Stimulated activated CD8-positive, alpha-beta memory T cell treated with anti-CD3 and anti-CD28 coated beads, Interleukin-12 subunit alpha, Interleukin-12 subunit beta, amount 100 ng/mL, for 4 hours (primary cell): ENCODE measurements at places on chromosomes 5 and 9.

- no peak for DNase-seq
Measured at GRCh38 chr5:60997721-60998120, 52.7 kb downstream of the NDUFAF2 start.

GRCh38 chr5:1867114-1867814 lies 15.5 kb downstream of the IRX4 start:
- DNase-seq: no peak

- no peak for DNase-seq
Measured at GRCh38 chr5:68229416-68229815, 13.9 kb downstream of the PIK3R1 start.

- no peak for DNase-seq
Measured at GRCh38 chr9:87197349-87198130, 250.2 kb upstream of the GAS1 start.

GRCh38 chr5:33857037-33857436 lies 34.8 kb downstream of the ADAMTS12 start:
- DNase-seq: no peak

- DNase-seq: no peak
Measured at GRCh38 chr5:158264264-158264663, 405.3 kb upstream of the CLINT1 start.

DNA sequence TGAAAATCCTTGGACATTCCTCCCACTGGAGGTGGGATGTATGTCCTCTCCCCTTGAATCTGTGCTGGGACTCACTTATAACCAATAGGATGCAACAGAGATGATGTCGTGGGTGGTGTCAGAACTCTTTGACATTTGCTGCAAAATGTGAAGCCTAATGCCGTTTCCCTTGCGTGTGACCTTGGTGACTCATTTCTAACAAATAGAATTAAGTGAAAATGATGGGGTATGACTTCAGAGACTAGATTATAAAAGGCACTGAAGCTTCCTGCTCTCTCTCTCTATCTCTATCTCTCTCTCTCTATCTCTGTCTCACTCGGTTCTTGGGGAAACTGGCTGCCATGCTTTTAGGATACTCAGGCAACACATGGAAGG lies 126.1 kb upstream of the STC2 start:
- no peak for DNase-seq

DNA sequence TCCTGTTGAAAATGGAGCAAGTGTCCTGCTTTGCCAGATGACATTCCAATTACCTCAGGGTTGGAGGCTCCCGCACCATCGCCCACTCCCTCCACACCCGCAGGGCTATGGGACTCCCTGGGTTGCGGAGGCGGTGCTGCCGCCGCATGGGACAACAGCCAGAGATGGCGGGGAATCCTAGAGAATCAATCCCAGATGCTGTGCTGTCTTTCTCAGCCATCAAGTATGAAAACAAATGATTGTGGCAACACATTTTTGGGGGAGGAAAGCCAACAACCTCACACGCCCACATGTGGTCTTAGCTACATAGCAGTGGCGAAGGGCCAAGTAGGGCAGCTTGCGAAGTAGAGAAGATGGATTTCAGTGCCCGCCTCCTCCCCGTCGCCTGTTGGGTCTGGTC lies 46.7 kb downstream of the IL31RA start:
- no peak for DNase-seq

GRCh38 chr5:68465934-68466551 lies 250.5 kb downstream of the PIK3R1 start:
- no peak for DNase-seq

- no peak for DNase-seq
Measured at GRCh38 chr9:80649496-80649895, 1039.9 kb downstream of the TLE1 start.

GRCh38 chr9:91419222-91420191 lies 4.1 kb downstream of the NFIL3 start:
- DNase-seq: no peak

GRCh38 chr9:126123927-126124326 lies 202.7 kb upstream of the MVB12B start:
- DNase-seq: no peak

DNA sequence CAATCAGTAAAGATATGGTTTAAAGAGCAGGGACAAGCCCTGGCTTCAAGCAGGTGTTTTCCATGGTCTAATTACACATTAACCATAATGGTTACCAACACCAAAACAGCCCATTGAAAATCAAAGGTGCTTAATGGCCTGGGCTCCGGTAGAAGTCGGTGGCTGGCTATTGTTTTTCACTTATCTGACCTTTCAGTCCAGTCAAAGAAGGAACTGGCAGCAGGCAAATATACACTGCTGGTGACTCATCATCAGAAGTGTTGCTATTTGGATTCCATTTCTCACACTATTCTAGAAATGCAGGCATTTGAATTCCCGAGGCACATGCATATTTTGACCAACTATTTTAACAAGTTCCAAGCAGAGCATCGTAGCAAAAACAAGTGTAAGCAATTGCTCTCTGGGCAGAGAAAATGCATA lies 26.3 kb upstream of the GABRP start:
- no peak for DNase-seq

DNA sequence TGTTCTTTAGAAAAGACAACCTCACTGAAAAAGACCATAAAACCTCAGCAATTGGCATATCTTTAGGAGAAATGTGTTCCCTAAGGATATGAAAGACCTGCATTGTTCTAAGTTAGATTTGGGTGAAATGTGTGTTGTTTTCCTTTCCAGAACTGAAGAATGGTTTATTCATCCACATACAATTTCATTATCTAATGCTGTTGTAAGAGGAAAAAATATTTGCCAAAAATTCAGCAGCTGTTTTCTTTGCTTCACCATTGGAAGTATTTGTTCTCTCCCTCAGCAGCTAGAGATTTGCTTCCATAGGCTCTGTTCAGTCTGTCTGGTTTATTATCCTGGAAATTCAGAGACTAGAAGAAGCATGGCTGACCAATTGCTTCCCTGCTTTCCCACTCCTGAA lies 150.9 kb downstream of the ISOC1 start:
- DNase-seq: no peak

- no peak for DNase-seq
Measured at GRCh38 chr9:92600462-92601261, 64.9 kb upstream of the ECM2 start.

- no peak for DNase-seq
Measured at GRCh38 chr5:42583322-42583721, 160.1 kb downstream of the GHR start.

DNA sequence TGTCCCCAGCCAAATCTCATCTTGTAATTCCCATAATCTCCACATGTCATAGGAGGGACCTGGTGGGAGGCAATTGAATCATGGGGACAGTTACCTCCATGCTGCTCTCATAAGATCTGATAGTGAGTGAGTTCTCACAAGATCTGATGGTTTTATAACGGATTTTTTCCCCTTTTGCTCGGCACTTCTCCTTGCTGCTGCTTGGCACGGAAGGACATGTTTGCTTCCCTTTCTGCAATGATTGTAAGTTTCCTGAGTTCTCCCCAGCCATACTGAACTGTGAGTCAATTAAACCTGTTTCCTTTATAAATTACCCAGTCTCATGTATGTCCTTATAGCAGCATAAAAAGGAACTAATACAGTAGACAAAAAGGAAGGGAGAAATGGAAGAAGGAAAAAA lies 76.7 kb upstream of the CCNG1 start:
- DNase-seq: no peak

GRCh38 chr5:2780421-2781171 lies 29.1 kb upstream of the IRX2 start:
- DNase-seq: no peak

- DNase-seq: no peak
Measured at GRCh38 chr9:98009936-98010335, 26.8 kb downstream of the ANP32B start.

- no peak for DNase-seq
Measured at GRCh38 chr9:123376218-123377071, 20.4 kb downstream of the CRB2 start.

GRCh38 chr5:16489322-16489791 lies 23.8 kb upstream of the ZNF622 start:
- no peak for DNase-seq

DNA sequence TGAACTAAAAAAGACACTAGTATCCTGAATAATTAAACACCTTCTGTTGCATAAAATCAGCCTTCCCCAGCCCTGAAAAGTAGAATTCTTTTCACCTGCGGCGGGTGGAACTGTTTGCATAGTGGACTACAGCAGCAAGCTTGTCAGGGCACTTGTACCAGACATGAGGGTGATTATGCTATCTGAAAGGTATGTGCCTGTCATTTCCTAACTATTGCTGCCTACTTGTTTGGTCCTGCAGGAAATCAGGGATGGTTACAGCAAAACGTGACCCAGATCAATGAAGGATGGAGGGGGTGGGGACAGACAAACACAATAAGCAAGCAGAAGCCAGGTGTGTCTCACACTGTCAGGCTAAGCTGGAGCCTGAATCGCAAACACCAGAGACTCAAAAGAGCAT lies 385.6 kb downstream of the MLLT3 start:
- DNase-seq: no peak

DNA sequence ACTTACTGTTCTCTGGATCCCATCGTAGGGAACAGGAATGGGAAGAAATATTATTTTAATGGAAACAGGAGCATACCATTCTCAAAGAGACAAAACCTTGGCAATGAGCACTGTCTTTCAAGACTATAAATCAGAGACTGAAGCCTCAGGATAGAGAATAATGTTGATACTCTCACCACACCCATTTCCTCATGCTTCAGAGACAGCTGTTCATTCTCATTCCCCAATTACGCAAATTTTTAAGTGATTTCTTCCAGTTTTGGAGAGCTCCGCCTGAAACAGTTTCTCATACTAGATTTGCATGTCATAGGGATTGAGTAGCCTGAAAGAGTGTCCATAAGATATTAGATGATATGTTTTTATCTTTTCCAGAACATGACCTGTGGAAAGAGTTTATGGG lies 290.5 kb upstream of the RASA1 start:
- no peak for DNase-seq

- DNase-seq: no peak
Measured at GRCh38 chr5:56908942-56909293, 478 bp upstream of the SETD9 start.

GRCh38 chr9:111959468-111960359 lies 63.1 kb downstream of the UGCG start:
- no peak for DNase-seq

DNA sequence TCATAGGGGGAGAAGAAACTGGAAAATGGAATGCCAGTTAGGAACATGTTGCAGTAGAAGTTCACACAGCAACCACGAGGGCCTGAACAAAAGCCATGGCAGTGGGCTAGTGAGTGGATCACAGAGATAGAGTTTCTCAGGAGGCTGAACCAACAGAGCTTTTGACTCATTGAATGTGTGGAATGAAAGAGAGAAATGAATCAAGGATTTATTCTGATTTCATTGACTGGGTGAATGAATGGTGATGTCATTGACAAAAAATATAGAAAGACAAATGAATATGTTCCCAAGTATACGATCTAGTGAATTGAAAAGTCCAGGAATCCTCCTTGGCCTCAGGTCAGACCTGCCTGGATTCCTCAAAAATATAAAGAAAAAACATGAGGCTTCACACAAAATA lies 99.2 kb downstream of the ZNF462 start:
- no peak for DNase-seq

DNA sequence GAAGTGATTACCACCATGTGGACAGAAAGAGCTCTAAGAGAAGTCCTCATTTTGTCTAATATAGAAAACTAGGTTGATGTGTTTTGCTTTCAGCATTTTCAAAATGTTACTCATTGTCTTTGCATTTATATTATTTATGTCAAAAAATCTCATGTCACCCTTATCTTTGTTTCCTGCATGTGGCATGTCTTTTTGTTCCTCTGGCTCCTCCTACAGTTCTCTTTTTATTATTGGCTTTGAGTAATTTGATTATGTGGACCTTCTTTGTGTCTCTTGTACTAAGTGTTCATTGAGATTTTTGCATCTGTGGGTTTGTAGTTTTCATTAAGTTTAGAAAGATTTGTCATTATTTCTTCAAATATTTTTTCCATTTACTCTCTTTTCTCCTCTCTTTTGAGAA lies 58.8 kb downstream of the GNG10 start:
- no peak for DNase-seq

- DNase-seq: no peak
Measured at GRCh38 chr5:137148159-137148558, 351.0 kb downstream of the SPOCK1 start.

- DNase-seq: no peak
Measured at GRCh38 chr9:90379771-90380170, 262.9 kb downstream of the DIRAS2 start.

- no peak for DNase-seq
Measured at GRCh38 chr9:94656200-94656599, 16.9 kb upstream of the FBP1 start.

DNA sequence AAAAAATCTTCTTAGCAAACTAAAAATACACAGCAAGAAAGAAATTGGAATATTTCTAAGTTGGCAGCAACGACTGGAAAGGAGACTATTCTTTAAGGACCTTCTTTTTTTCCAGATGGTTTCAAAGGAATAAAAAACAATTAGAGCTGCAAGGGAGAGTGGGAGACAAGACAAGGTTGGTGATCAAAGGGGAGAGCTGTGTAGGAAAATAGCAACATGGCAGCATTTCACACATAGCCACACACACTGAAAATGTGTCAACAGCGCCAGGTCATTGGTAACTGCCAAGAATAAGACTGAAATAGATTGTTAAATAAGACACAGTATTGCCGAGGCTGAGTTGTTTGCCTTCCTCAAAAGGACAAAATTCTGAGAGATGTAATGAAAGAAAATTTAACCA lies 88.1 kb upstream of the TLE1 start:
- DNase-seq: no peak

DNA sequence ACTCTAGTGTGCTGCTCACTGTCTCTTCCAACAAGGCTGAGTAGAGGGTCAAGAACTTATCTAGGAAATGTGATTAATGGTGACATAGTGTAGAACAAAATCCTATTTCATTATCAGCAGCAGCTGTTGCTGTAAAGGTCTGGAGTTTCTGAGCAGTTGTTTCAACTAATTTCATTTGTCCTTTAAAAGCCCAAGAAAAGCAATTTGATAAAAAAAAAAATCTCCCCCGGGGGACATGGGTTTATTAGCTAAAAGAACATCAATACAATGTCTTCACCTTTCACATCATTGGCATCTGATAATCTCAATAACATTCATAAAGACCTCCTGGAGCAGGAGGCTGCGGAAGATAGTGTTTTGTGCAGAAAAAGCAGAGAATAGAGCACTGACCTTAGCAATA lies 468.1 kb downstream of the KCTD16 start:
- no peak for DNase-seq

- no peak for DNase-seq
Measured at GRCh38 chr9:95061916-95062595, 255.5 kb downstream of the FANCC start.

DNA sequence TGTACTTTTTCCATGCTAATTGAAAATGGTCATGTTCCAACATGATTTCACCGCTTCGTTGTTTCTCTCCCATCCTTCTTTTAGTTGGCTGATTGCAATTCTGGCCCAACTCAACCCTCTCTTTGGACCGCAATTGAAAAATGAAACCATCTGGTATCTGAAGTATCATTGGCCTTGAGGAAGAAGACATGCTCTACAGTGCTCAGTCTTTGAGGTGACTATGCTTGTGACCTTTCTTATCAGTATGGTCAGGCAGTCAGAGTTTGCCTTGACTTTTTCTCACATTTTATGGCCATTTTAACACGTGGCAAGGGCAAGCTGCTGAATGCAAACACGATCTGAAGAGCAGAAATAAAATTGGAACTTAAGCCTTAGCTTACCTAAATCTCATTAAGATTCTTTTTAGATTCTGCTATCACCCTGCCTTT lies 36.0 kb upstream of the CREBRF start:
- no peak for DNase-seq

- no peak for DNase-seq
Measured at GRCh38 chr5:169114466-169115065, 186.4 kb downstream of the SLIT3 start.
